ENCODE measurements at places on chromosomes 1 and 21.

DNA sequence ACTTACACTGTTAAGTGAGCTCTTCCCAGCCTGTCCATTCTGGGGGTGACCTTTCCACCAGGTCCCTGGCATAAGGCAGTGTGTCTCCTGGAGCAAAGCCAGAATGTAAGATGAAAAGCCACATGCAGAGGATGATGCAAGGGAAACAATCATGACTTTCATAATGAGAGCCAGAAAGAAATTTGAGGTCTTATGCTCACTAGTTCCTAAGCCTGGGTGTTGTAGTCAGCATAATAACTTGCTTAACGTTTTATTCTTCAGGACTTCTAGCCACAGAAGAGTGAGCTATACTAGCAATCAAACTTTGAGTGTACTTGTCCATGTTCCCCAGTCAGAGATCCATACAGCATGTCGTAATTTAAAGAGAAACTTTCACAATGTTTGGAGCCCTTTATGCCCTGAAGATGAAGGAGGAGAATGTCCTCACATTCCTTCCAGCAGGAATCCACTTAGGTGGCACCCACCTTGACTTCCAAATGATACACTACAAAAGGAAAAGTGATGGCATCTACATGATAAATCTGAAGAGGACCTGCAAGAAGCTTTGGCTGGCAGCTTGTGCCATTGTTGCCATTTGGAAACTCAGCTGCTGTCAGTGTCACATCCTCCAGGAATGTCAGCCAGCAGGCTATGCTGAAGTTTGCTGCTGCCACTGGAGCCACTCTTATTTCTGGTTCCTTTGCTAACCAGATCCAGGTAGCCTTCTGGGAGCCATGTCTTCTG, 60.5 kb upstream of the FOXD3 start:
- DNase-seq, result no peak

DNA sequence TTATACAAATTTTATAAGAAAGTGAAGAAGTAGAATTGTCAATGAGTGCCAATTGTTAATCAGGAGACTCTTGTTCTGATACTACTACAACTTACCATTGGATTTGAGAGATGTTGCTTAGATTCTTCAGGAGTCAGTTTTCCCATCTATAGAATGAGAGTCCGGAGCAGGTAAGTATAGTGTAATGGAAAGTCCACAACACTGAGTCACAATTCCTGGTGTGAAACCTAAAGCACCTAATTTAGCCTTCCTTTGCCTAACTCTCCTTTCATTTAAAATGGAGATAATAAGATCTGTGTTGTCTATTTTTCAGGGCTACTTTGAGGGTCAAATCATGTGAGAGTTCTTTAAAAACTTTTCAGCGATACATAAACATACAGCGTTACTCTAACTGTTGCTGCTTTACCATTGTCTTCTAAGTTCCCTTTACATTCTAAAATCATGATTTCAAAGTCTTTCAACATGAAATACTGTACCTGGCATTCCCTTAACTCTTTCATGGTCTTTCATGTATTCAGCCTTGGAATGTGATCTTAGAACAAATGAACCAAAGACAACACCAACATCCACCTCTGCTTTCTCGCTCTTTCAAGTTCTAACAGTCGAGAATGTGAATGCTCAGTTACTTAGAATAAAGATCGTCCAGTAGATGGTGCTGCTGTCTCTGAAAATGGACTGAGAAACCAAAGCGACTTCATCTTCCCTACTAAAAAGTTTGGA, 90.9 kb downstream of the SLC30A10 start:
- no peak for DNase-seq

DNA sequence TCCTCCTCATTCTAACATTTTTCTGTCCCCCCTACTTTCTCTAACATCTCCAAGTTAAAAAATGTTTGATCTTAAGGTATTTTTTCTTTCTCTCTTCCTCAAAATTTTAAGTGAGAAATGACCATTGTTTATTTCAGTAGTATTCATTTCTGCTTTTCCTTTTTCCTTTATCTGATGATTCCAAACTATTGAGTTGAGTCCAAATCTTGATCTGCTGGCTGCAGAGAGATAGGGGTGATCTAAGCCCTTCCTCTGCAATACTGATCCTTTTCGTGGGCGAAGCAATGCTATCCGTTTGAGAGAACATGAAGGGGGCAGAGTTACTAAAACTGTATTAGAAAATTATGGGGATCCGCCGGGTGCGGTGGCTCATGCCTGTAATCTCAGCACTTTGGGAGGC, 516 bp upstream of the NMNAT2 start:
- DNase-seq, result no peak

DNA sequence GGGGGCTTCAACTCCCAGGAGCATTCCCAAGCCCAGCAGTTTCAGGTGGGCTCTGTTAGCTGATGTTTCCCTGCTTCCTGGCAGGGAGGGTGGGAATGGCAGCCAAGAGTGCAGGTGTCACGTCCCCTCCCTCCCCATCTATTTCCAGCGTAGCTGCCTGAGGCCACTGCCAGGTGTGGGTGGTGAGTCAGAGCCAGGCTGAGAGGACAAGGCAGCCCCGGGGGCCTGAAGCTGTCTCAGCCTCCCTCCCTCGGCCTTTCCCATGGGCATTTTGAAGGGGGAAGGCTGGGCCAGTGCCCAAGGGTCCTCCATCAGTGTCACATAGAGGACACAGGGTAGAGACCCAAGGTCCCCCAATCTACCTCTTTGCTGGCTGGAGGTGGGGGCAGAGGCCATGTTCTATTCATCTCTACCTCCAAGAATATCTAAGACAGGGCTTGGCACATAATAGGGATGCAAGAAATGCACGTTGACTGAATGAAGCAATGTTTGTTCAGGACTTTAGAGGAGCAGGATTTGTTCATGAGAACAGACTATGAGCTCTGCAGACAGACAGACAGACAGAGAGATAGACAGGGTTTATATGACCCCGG, 34.4 kb upstream of the ID3 start:
- DNase-seq, result peak; percentile 93

DNA sequence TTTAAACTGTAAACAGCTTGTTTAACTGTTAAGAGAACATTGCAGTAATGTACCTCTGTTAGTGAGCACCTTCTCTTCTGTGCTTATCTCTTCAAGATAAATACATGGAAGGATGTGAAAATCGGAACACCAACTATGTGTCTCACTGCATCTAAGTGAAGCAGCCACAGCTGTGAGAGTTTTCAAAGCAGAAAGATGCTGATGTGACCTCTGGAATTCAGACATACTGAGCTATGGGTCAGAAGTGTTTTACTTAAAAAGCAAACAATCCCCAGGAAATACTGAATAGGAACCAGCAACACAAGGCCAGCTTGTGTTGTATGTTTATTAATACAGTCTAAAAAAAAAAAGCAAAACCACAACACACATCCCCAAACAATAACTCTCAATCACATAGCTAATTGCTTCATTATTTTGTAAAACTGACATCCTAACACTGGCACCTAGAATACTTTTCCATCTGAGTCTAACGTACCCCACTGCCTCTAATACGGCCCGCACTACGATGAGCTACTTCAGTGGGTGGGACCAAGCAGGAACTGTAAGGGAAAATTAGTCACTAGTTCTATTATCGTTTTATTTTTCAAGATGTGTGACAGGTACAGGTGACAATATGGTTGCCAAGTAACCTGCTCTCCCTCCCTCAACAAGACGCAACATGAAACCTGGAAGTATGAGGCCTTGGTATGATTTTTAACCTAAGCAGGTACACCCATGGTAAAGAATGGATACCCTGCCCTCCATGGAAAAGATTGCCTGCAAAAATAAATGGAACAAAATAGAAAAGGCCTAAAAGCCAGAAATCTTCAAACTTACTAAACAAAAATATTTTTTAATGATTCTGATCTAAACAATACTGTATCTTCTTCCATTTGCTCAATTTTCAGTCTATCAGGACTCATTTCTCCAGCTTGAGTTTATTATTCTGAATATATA, 13.9 kb downstream of the ERRFI1 start:
- DNase-seq, result no peak

DNA sequence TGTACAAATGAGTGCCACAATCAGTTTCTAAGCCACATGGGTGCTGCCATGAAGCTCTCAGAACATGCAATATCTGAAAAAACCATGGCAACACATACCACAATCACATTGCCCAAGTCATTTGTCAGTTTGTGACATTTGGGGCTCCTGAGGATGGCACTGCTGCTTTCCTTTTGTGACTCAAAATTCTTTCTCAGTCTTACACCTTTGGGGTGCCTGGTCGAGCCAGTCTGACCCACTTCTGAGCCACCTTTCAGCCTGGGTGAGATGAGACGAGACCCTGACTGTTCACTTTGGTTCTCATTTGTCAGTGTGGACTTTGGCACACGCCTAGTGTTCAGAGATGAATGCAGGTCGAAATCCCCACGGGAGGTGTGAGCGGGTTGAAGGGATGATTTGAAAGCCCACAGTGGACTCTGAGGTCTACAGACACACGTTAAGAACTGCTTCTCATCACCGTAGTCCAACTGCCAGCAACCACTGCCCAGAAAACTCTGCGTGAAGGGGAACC, 8.0 kb downstream of the BATF3 start:
- no peak for DNase-seq

DNA sequence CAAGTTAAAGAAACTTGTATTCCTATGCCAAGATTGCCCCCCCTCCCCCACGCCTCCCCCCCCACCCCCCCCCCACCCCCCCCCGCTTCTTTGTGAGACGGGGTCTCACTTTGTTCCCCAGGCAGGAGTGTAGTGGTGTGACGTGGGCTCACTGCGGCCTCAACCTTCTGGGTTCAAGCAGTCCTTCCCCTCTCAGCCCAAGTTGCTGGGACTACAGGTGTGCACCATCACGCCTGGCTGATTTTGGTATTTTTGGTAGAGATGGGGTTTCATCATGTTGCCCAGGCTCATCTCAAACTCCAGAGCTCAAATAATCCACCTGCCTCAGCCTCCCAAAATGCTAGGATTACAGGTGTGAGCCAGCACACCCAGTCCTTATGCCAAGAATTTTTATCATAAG, 136.6 kb downstream of the POU2F1 start:
- no peak for DNase-seq

GRCh38 chr1:25765136-25765922, 34.7 kb upstream of the SELENON start:
- no peak for DNase-seq

DNA sequence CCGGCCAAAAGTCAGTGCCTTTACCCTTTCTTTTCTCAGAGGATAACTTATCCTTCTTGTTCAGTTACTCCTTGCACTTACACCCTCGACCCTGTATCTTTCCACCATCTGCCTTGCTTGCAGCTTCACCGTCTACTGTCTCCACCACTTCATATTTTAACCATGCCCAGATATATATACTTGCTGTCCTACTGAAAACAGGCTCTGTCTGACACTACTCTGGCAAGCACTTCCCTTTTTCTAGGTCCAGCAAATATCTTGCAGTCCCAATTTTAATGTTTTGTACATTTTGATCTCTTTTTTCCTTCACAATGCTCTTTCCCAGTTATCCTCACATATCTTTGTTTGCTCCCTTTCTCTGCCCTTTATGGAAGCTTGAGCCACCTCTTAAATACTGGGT, 308.6 kb downstream of the TPR start:
- no peak for DNase-seq

- no peak for DNase-seq
Measured at GRCh38 chr1:107817935-107818334, 147.0 kb downstream of the VAV3 start.

- DNase-seq, result peak; percentile 69
Measured at GRCh38 chr1:10979483-10979920, 33.0 kb upstream of the TARDBP start.

DNA sequence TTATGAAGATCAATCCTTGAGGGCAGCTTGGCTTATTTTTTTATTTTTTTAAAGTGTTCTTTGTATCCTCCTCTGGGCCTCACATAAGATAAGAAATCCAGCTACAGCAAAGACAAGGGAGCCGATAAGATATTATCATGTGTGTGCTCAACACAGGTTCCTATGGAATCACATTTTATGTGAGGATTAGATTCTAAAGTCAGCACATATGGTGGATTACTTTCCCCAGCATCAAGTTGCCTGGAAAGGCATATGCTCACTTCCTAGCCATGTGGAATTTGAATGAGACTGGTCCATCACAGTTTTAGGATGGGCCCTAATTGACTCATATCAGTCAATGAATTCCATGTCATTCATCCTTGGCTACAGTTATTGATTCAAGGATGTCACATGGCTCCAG, 456.9 kb upstream of the LRRC7 start:
- DNase-seq, result no peak

DNA sequence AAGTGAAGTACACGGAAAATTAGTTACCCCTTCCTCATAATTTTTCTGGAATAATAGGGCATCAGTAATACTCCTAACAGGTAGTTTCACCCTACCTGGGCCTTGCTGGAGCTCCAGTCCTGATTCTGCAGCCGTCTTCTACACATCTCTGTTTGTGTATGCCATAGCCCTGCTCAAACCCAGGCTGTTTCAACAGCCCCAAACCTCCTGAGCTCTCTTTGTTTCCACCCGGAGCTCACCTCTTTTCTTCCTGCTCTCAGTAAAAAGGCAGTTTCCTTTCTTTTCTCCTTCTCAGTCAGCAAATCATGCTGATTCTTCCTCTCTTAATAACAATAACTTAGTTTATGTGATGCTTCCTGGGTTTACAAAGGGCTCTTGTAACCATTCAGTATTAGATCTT, 355.1 kb upstream of the RUNX1 start:
- DNase-seq, result no peak

- peak; percentile 57 for DNase-seq
Measured at GRCh38 chr21:22120616-22121266, 1122.5 kb downstream of the NCAM2 start.

DNA sequence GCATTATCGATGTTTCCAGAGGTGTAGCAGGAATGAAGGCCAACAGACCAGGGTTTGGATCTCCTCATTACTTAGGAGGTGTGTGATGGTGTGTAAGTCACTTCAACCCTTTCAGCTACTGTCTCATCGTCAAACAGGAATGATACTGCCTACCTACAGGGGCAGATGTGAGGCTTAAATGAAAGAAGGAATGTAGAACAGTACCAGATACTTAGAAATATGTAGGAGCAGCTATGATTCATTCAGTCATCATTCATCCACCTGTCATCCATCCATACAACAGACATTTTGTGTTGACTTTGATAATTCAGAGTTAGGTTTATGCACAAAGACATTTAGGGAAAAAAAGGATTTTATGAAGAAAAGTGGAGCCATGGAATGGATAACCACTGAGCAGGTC, 486.9 kb upstream of the DAB1 start:
- DNase-seq, result no peak

GRCh38 chr1:26858160-26858559, 4.8 kb upstream of the SFN start:
- no peak for DNase-seq

GRCh38 chr1:8409606-8410005, 91.7 kb downstream of the SLC45A1 start:
- DNase-seq, result no peak

DNA sequence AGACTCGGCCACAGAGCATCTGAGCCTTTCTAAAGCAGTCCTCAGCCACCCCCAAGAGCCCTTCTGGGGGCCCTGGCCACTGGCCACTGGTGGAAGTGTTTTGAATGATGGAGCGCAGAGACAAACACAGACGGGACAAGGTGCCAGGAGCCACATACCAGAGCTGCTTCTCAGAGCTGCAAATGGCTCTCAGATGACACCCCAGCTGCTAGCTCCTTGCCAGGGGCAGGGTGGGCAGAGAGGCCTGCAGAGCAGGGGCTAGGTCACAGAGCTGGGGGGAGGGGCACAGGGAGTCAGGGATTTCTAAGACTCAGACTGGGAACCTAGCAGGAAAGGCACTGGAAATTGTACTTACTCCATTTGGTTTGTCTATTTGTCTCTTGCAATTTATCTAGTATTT, 30.4 kb downstream of the KCNN3 start:
- peak; percentile 88 for DNase-seq

Measured in islet precursor cell (in vitro differentiated cells).